ENCODE measurements at places on chromosomes 7 and 10.

DNA sequence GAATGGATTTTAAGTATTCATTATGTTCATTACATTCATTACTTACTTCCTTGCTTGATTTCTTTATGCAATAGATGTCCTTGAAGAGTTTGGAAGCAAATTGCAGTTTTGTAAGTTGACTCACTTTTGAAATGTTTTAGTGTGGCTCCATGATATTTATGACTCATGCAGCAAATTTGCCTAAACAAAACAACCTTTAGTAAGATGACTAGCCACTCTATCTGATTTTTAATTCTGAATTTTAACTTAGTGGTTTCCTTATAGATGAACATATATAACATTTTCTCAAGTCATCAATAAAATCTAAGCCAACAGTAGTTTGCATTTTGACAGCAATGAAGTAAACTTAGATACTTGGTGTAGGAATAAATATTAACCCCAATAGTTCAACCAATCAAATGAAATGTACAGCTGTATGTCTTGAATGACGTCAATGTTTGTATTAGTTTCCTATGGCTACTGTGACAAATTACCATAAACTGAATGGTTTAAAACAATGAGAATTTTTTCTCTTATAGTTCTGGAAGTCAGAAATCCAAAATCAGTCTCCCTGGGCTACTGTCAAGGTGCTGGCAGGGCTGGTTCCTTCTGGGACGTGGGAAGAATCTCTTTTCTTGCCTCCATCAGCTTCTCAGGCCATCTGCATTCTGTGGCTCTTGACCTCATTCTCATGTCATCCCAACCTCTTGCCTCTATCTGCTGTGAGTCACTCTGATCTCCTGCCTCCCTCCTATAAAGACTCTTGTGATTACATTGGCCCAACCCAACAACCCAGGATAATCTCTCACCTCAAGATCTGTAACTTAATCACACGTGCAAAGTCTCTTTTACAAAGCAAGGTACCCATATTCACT lies 73.4 kb downstream of the AHR start:
- DNase-seq, result no peak

DNA sequence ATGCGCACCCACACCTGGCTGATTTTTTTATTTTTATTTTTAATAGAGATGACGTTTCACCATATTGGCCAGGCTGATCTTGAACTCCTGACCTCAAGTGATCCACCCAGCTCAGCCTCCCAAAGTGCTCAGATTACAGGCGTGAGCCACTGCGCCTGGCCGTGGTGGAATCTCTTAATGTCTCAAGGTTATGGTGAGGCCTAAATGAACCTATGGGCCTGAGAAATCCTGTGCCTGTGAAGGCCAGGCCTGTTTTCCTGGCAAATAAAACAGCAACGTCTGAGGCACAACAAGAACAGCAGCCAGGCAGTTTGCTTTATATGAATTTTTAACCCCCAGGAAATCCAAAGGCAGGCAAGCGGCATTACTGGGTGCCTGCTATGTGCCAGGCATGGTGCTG lies 297.5 kb upstream of the ZMIZ1 start:
- DNase-seq, result no peak

DNA sequence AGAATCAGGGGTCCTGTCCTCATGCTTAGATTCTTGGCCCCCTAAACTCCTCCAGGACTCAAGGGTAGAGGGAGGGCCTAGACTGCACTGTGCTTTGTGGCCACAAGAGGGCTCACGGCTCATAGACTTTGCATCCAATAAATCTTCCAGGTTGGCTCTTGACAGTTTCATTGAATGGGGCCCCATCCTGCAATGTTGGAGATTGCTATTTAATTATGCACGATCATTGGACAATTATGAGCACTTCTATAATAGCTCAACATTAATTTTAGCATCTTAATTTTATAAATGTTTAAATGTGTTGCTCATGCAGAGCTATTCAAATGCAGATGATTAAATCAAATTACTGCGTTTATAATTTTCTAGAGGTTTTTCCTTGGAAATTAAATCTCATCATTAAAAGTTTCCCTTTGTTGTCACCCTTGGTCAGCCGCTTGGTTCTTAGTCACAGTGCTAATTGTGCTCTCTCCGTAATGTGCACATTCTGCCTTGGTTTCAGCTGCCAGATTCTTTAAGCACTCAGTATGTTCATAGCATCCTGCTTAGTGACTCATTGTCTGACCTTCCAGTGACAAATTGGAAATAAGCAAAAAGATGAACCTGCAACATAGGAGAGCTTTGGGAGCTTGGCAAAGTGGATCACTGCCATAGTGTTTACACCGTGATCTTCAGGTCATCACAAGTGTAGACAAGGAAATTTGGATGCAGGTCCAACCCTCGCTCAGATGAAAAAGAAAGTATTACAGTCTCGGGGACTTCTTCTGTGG lies 33.4 kb upstream of the PLPP4 start:
- DNase-seq, result no peak

DNA sequence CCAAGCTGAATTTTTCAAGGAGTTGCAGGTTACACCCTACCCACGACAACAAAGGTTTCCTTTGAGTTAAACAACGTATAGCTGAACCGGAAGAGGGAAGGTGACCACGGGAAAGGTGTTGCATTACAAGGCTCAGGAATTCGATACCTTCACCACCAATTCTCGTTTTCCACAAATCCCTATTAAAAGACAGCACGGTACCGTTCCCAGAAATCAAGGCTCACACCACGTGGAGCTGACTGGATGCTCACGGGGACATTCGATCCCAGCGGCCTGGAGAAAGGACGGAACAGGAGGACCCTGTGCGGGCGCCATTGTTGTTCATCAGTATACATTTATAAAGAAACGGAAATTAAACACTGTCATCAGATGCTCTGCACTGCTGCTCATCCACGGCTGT lies 56.4 kb downstream of the CTBP2 start:
- DNase-seq, result no peak

- DNase-seq, result no peak
Observed at GRCh38 chr10:109281347-109281746, 642.0 kb downstream of the XPNPEP1 start.

GRCh38 chr7:12110425-12110824 lies 100.7 kb upstream of the TMEM106B start:
- no peak for DNase-seq

- no peak for DNase-seq
Observed at GRCh38 chr7:76272142-76272541, 30.3 kb upstream of the HSPB1 start.

DNA sequence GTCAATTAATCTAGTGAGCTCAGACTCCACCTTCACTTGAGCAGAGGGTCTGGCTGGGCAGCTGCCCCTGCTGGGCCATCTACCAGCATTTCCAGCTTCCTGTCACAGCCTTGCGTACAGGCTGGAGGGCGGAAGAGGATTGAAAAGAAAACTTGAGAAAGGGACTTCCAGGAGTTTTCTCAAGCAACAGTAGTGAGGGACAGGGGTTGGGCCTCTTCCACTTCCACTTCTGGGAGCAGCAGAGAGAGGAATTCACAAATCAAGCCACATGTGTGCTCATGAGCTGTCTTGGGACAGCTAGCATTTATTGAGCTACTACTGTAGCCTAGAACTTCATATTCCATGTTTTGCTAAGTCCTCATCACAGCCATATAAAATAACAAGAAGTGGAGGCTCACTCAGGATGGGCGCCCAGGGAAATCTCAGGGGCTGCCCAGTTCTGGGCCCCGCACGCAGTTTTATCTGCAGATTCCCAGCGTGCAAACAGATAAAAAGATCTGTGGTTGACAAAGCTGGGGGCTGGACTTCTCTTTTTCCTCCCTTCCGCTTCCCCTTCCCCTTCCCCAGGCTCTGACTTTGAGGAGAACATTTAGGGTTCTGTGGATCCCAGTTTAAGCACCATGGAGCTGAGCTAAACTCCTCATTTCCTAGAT lies 135.8 kb downstream of the RGS10 start:
- DNase-seq, result no peak

GRCh38 chr10:30034433-30035137 lies 24.8 kb downstream of the JCAD start:
- no peak for DNase-seq

DNA sequence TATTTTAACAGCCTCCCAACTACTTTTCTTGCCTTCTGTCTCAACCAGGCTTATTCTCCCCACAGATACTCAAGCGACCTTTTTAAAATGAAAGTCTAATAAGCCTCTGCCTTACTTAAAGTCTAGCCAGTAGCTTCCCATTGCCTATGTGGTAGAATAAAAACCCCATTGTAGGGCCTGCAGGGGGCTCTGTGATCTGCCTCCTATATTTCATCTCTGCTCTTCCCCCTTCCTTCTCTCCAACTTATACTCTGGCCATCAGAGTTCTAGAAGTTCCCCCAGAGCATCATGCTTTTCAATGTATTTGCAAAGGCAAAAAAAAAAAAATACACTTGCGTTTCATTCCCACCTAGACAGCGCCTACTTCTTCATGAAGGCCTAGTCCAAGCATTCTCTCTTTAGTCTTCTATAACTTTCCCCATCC lies 167.7 kb upstream of the ADO start:
- DNase-seq, result no peak

DNA sequence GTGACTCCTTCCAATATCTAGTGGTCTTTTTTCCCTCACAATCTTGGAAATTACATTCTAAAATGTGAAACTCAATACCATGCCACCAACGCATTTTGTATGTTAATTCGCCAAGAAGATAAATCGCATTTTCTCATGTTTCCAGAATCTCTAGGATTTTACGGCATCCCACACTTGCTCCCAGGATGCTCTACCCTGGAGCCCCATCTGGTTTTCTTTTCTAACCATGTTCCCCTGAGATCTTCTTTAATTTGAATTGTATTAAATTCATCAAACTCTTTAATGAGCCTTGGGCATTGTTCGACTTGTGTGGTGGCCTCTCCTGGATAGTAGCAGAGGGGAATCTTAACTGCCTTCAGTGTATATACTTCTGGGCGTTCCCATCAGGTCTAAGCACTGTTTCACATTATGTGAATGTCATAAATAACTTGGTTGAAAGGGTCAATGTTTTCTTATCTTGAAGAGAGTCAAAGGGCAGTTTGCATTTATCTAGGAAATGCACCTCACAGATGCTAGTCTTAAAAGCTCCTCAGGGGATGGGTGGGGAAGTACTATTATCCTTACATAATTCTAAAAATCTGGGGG lies 169.1 kb upstream of the MEOX2 start:
- DNase-seq, result no peak

- DNase-seq, result no peak
Observed at GRCh38 chr7:28958235-28958979, at the start of gene TRIL. Gene TRIL, minus strand, starts transcription at chr7:28958330. Its CDS starts 284 bp downstream, at chr7:28958046.

DNA sequence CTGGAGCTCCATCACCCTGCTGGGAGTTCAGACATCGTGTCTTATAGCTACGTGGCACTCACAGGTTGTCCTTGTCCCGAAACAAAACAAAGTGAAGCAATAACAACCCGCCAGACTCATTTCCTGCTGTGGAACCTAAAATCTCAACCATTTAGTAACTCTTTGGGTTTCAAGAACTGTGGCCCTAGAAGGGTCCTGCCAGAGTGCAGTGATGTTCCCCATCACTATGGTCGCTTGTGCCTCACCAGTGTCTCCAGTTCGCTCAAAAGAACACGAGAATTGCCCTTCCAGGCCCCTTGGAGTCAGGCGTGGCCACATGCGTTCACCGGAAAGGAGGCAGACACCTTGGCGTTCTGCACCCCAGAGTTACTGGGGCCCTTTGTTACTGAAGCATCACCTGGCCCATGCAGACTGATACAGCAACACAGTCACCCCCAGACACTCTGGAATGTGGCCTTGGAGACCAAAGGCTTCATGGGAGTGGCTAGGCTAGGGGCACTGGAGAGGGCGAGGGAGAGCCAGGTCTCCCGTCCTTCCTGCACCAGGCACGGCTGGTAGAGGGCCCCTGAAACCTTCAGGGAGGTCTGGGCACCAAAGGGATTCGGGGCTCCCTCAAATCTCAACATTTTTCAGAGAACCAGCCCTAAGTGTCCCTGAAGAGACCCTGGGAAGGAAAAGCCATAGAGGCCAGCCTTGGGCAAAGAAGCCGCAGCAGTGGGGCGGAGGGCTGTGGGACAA lies 908 bp downstream of the CRYGN start:
- no peak for DNase-seq

DNA sequence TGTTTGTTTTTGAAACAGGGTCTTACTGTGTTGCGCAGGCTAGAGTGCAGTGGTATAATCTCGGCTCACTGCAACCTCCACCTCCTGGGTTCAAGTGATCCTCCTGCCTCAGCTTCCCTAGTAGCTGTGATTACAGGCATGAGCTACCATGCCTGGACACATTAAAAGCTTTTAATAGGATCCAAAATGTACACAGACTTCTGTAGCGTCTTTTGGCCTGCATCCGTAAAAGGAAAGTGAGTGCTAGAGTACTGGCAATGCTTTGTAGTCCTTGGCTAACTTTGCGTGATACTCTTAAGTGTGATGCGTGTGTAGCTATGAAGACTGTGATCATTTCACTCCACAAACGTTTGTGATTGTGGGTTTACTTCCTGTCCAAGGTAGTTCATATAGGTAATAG lies 13.3 kb downstream of the ZRANB1 start:
- no peak for DNase-seq

Measured in NCI-H187 treated with DMSO at 0.1 percent for 48 hours (cell line).